Dorsolateral prefrontal cortex (tissue), 122 donors: ENCODE measurements at places on chromosomes 11 and 22.

DNA sequence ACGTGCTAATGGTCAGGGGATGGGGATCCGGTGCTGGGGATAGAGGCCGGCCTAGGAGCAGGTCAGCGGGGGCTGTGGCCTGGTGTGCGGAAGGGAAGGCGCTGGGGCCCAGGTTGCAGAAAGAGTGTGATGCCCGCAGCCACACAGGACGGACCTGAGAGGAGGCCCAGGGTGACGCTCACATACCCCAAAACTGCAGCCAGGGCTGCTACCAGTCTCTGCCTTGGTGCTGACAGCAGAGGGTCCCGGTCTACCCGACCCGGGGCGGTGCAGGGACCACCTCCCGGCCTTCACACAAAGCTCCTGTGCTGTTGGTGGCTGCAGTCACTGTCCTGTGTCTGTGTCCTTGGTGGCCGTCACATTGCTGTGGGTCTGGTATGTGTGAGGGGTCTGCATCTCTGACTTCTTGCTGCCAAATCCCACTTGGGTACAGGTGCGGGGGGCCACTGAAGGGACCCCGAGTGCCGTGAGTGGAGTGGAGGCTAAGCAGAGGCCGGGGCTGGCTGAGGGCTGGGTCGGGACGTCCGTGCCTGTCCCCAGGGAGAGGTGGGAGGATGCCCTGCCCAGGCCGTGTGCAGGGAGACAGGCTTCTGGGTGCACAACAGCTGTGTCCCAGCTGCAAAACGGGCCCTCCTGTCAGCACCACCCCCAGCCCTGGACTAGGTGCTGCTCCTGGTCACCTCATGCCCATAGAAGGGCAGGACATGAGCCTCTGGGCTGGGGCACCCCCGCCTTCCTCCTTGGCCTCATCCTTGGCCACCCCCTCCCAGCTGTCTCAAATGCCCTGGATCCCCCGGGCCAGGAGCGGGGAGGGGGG lies 1.5 kb downstream of the LSP1 start:
- DNase-seq = no peak

- no peak for DNase-seq
Observed at GRCh38 chr22:40128989-40129388, 48.7 kb upstream of the TNRC6B start.

- DNase-seq = no peak
Observed at GRCh38 chr11:32602657-32603415, 19.2 kb downstream of the EIF3M start.

DNA sequence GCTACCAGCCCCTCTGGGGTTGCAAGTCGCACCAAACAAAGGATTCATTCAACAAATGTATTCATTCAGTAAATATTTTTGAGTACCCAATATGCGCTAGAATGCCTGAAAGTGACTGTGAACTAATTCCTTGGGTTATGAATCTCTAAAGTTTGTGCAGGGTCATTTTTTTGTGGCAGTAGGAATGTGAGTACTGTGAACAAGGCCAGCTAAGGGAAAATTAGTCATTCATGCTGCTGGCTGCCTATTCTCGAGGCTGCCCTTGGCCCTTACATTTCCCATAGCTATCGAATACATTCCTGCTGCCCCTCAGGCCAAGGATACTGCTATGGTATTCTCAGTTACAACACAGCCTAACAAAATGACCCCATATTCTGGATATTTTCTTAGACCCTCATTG lies 141.6 kb downstream of the TRPC6 start:
- no peak for DNase-seq

- peak; percentile 57 for DNase-seq
Observed at GRCh38 chr22:30694640-30695350, at the start of gene OSBP2. Gene OSBP2, plus strand, starts transcription at chr22:30694874. Its CDS starts 36 bp downstream, at chr22:30694910.

DNA sequence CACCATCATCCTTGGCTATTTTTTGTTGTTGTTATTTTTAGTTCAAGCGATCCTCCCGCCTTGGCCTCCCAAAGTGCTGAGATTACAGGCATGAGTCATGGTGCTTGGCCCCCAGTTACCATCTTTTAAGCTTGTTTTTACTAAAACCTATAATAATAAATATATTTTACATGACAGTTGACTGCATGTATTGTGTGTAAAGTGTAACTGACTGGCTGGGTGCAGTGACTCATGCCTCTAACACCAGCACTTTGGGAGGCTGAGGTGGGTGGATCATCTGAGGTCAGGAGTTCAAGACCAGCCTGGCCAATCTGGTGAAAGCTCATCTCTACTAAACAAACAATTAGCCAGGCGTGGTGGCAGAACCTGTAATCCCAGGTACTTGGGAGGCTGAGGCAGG lies 386.2 kb downstream of the TENM4 start:
- DNase-seq = no peak

DNA sequence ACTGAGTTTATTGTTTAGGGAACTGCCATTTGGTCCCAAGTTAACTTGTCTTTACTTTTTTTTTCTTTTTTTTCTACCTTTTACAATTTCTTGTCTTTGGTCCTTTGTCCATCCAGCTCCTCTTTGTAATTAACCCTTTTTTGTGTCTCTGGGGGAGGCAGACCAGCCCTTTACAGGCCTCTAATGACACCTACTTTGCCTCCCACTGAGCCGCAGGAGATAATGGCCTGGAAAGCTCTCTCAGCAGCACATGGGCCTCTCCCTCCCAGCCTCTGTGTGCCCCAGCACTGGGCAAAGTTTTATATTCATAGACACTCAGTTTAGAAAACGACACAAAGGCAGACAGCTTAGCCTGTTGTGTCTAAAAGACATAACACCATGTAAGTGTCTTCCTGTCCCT lies 480.4 kb downstream of the SOX6 start:
- no peak for DNase-seq

DNA sequence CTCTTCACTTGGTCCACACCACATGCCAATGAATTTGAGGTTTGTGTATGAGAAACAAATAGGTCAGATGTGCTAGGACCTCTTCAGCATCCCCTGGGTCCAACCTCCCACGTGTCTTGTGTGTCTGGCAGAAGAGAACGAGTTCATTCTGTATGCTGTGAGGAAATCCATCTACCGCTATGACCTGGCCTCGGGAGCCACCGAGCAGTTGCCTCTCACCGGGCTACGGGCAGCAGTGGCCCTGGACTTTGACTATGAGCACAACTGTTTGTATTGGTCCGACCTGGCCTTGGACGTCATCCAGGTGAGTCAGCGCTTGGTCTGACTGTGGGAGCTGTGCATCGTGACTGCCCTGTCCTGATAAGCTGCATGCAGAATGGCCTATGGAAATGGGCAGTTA lies 101.0 kb upstream of the SORL1-AS1 start:
- no peak for DNase-seq

DNA sequence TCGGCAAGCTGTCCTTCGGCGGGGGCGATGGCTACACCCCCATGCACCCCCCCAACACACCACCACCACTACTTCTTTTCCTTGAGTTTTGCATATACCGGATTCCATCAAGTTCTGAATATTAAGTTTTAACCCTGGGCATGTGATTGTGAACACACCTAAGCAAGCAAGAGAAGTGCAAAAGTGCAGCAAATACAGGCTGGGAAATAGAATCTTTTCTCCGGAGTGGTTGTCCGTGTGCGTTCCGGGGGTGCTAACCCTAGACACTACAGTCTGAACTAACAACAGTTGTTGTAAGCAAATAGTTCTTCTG lies 574 bp downstream of the PRSS23 start:
- DNase-seq = no peak

- DNase-seq = no peak
Observed at GRCh38 chr11:91239359-91239758, 985.3 kb upstream of the FAT3 start.

- DNase-seq = no peak
Observed at GRCh38 chr11:23497040-23497439, 636.8 kb upstream of the CCDC179 start.

DNA sequence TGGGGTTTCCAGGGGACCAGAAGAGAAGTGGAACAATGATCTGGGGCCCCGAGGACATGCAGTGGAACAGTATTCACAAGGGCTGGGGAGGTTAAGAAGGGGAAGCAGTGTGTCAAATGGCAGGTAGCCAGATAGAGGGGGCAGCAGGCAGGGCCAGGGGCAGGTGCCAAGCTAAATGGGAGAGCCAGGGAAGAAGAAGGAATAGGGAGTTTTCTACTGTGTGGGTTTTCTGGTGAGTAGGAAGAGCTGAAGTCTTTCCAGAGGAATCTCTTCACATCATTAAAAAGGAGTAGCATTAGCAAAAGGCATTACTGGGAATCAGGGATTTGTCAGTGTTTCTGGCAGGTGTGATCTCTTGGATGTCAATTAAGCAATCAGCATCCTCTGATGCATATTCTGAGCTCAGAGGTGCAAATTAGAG lies 55.8 kb downstream of the IRAG1 start:
- DNase-seq = no peak

DNA sequence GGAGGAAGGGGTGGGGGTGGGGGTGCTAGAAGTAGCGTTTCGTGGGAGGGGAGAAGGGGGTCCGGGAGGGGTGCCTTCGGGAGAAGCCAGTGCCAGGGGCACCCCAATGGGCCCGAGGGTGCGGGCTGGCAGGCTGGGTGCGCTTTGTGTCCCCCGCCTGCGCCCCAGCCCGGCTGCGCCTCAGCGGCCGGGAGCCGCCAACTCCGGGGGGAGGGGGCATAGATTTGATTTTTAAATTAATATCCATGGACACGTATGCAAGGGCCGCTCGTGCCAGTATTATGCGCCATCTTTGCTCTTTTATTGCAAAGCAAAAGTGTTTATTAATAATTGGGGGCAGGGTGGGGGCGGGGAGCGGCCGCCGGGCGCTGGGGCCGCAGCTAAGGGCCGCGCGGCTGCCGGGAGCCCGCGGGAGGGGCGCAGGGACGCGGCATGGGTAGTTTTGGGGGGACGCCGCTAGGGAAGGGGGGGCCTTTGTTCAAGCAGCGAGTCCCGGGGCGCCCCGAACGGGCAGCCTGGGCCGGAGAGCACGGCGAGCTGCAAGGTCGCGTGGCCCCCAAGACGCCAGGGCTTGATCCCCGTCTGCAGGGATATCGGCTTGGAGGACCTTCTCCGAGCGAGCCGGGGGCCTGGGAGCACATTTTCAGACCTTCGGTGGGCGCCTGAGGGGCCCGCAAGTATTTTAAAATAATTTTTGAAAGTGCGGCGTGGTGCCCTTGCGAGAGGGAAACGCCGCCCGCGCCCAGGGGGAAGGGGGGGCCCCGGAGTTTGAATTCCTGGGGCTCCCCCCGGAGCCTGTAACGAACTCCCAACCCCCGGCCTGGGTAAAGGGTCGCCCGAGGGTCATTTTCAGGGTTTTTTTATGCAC lies 959 bp downstream of the CCND1 start:
- DNase-seq = no peak

GRCh38 chr11:36313750-36314433 lies 17.8 kb downstream of the PRR5L start:
- DNase-seq = no peak

- DNase-seq = no peak
Observed at GRCh38 chr11:13278609-13279486, 1.3 kb downstream of the BMAL1 start.
